ENCODE measurements at places on chromosomes 7 and 10. TPM values are rescaled to one million over a fixed set of nuclear protein-coding genes. Genes with fewer than 3 reads are reported as not detected.

Gene SMKR1
- total RNA-seq: 0.63 TPM

- DNase-seq: no peak
These were observed 194.0 kb upstream of the PLPP4 start for GRCh38 chr10:120262857-120263547.

Gene CHN2
- 22.5 TPM for total RNA-seq

- no peak for DNase-seq
These were observed 3.1 kb downstream of the CPED1 start for GRCh38 chr7:120991581-120991980.

GRCh38 chr10:44398747-44399658, 14.1 kb upstream of the CXCL12 start:
- peak; percentile 71 for DNase-seq

GRCh38 chr10:76547352-76547972, 1090.1 kb downstream of the KCNMA1 start:
- DNase-seq: peak; percentile 91

DNA sequence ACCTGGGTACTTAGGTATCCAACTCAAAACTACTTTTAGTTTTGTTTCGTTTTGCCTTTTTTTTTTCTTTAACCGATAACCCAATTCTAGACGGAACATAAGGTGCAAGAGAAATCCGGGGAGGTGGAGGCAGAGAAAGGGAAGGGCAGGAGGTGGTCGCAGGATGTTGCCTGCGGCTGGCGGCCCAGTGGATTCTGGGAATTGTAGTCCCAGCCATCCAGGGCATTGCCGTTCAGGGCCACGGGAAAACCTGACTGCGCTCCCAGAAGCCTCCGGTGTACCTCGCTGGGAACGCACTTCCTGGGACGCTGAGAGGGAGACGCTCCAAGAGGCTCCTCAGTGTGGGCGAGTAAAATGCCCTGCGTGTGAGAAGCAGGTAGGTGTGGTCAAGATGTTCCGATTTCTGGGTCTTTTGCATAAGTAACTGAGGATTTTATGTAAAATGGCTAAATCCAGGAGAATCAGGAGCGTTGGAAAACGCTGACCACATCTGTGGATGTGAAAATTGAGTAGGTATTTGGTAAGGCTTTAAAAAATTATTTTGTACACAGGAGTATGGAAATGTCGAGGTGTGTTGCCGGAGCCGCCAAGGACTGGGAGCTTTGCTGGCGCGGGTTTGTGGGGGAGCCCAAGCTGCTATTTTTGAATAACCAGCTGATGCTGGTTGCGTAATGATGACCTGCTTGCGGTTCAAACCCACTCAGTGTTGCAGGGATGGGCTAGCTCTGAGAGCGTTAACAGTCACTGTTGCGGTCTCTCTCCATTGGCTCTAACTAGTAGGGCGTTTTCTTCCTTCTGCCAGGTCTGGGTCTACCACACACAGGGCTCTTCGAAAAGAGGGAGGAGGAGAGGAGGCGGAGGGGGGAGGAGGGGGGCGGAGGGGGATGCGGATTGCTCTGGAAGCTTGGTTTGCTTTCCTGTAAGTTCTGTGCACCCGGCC, at the start of gene CLDN12:
TSS of gene CLDN12 (plus strand) at position 288 of the 940 bp plus-strand sequence. CDS start 9,216 bp downstream, outside the sequence.
- DNase-seq: peak; percentile 93

- peak; percentile 93 for DNase-seq
These were observed 192.3 kb downstream of the REEP3 start for GRCh38 chr10:63713191-63714144.

- no peak for DNase-seq
These were observed 436 bp upstream of the SLC25A13 start for GRCh38 chr7:96322373-96322695.

- DNase-seq: no peak
These were observed 13.0 kb upstream of the SP4 start for GRCh38 chr7:21414795-21415393.

DNA sequence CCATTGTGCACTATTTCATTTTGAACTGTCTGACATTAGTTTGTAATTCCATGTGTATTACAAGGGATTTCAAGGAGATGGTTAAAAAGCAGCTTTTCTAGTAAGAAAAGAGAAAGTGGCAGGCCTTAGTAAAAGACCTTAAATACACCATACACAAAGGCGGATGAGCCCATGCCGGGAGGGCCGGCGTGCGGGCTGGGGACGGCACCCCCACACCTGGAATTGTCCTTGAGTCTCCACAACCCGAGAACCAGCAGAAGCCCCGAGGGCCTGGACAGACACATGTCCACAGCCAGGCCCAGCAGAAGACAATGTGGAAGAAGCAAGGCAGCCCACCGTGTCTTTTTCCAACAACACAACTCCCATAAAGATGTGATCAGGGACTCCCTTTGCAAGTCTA, 123.7 kb upstream of the TCERG1L start:
- DNase-seq: peak; percentile 36

Gene C10orf105
- 0.35 TPM for total RNA-seq

DNA sequence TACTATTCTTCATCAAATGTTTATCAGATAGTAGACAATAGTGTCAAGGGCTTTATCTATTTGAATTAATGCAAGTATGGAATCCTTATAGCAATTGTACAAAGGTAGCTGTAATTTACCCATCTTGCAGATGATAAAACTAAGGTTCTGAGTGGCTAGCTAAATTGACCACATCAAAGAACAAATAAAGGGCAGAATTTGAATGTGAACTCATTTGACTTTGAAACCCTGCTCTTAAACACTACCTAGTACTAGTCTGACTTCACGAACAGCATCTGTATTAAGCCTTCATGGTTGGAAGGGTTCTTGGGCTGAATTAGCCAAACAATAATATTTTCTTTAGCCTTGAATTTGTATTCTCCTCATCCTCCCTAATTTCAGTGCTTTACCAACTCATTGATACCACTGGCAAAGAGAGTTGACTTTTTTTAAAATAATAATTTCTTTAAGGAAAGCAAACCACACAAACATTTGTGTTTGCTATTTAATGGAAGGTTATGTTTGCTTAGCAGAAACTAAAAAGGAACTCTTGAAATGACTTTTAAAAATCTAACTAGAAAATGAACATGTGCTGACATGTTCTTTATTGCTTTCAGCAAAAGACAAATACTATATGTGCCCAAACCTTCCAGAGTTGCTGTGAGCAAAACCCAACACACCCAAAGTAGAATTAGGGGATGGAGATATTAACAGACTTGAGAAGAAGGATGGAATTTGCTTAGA, 322.6 kb downstream of the RNLS start:
- no peak for DNase-seq

DNA sequence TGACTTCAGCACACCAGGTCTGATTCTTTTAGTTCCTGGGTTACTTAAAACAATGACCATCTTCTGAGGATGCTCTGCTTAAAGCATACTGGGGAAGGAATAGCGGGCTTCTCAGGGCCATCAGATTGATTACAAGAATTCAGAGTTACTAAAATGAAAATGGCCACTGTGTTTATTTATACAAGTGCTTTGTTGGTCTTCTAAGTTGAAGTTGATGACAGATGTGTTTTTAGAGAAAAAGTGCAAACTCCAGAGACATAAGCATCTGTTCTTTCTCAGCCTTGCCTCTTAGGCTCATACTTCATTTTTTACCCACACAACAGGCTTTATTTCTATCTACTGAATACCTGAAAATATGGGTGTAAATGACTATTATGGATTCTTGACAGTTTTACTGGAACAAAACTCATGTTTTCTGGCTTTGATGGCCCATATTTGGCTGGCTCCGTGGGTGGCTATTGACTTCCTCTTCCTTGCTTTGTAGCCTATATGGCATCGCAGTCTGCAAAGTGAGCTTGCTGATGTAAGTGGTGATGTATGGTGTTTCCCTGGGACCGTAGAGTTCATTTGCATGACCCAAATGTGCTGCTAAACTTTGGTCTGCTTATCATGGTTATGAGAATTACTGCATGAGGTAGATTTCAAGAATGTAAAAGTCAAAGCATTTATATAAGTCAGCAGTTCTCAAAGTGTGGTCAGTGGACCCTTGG, 121.3 kb downstream of the BMPER start:
- no peak for DNase-seq

Gene IL2RA
- 11.9 TPM for total RNA-seq

Gene CFAP43
- 7.2 TPM for total RNA-seq

Gene MACC1
- 72.6 TPM for total RNA-seq

Gene DNAJB6
- 74.5 TPM for total RNA-seq

Gene CFAP70
- 6.0 TPM for total RNA-seq

- DNase-seq: no peak
These were observed 388.3 kb downstream of the KIF20B start for GRCh38 chr10:90089719-90090118.

- DNase-seq: peak; percentile 58
These were observed 41.2 kb upstream of the VCL start for GRCh38 chr10:73956476-73957359.

DNA sequence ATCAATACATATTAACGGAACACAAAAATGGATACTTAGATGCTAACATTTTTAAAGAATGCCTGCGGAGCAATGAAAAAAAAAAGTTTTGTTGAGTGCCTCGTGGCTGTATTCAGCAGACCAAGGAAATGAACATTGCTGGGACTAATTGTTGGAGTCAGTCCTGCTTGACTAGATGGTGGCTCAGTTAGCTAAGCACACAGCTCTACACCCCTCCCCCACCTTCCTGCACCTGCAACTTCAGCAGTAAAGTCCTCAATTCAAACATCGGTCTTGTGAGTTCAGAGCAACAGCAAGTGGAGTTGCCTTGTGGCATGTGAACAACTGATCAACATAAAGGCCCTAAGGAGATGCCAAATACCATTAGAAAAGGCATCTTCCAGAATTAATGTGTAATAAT, 326.0 kb upstream of the NPSR1 start:
- peak; percentile 53 for DNase-seq

GRCh38 chr7:91137153-91137787, 127.0 kb upstream of the FZD1 start:
- DNase-seq: peak; percentile 69

DNA sequence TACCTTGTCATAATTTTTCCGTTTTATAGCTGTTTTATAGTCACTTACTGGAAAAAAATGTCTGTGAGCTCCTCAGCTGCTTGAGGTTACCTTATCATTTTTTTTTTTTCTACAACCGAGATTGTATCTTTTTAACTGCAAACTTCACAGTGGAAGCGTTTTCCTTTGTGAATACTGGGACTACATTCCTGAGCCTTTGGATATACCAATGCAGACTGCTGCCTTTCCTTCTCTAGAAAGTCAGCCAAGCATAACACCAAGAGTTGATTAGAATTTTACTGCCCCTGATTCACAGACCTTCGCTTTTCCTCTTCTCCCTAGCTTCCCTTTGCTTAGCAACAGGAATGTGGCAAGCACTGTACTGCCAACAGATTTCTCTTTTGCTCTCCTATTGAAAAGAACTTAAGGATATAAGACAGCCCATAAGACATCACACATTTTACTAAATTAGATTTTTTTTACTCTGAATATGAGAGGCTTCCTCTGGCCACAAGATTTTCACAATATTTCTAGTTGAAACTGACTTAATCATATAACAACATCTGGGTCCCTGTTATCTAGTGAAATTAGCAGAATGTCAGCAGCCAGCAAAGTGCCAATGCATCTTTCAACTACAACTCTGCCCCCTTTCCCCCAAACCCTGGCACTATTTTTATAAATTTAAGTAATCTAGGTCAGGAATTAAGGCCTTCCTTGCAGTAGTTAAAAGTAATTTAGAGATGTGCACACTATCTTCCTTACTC, 170.6 kb downstream of the PRKG1 start:
- DNase-seq: peak; percentile 94

DNA sequence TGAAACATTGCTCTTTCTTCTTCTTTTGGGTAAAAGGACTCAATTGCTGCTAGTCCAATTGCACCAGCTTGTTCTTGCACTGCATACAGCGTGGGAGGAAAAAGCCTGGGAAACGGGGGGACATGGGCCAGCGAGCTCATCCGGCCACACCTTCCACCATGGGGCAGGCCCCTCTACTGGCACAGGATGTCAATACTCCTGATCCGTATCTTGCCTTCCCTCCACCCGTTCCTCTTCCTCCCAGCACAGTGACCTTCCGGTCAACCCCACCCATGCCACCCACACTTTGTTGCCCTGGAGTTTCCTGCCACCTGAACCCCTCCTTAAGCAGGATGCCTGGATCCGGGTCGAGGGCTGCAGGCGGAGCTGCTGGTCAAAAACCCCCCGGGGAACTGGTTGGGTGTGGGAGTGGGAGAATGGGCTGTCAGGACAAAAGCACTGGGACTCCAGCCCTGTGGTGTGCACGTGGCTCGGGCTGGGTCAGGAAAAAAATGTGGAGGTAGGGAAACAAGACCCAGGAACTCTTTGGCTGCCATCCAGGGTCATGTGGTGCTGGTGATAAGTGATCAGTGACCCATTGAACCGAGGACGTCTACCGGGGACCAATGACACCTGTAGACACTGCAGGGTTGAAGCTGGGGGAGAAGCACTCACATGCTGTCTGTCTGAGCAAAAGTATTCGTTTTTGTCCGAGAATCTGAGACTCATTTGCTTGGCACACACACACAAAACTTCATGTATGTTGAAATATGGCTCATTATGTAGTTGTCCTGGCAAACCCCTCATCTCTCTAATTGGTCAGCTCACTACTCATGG, 8.1 kb downstream of the IL2RA start:
- DNase-seq: peak; percentile 56

Gene MSMB
- not detected for total RNA-seq

DNA sequence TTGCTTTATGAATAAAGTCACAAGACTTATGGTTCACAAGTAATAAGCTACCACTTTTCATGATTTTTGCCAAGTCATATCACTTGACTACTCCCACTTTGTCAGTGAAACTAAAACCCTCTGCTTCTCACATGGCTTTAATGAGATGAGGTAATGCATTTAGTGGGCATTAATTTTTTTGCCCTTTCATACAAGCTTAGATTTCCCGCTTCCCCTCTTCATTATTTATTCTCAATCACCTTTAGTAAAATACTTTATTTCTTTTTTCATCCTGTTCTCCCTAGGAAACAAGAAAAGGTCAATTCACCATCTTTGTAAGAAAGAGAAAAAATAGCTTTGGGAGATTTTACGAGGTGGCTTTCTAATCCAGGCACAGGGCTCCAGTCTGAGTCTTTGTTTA, 109.6 kb upstream of the STARD3NL start:
- no peak for DNase-seq

Gene MTERF1
- 14.6 TPM for total RNA-seq

Gene NAMPT
- 217 TPM for total RNA-seq

Gene ADRA2A
- total RNA-seq: 7.8 TPM

- DNase-seq: no peak
These were observed 284.2 kb downstream of the SUGCT start for GRCh38 chr7:40418983-40419382.

GRCh38 chr7:130396109-130396508, 15.8 kb downstream of the CPA1 start:
- no peak for DNase-seq
